ENCODE measurements at places on chromosomes 6 and 20.

DNA sequence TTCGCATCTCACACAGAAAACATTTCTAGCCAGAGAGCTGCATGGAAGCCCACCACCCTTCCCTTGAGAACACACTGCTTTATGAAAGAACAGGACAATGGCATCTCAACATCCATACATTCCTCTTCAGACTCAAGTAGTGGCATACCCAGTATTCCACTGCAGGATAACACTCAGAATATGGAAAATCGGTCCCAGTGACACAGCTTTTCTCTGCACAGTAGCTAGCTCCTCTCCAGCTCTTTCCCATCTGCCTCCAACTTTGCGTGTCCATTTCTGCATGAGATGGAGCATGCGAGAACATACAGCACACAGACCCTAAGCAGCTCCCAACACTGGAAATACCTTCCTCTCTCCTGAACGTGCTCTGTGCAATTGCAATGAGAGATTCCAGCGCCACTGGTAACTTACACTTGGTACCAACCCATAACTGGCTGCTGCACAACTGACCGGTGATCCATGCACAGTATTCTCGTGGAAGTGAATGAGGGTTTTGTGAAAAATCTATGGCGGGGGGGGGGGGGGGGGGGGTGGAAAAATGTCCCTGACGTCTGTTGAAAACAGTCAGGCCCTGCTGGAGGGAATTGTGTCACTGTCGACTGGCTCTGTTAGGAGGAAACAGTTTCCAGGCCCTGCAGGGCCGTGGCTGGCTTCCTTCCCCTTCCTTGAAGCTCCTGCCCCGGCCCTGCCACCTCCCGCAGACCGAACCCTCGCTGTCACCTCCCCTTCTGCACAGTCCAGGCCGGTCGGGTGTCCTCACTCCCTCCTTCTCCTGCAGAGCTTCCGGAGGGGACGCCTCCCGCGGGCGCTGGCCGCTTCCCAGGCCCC is 265.9 kb upstream of the QKI start:
- no peak for DNase-seq

- no peak for DNase-seq
These were observed 17.0 kb downstream of the PHF20 start for GRCh38 chr20:35788796-35789195.

GRCh38 chr20:2451422-2451821 is 19.2 kb downstream of the SNRPB start:
- no peak for DNase-seq

DNA sequence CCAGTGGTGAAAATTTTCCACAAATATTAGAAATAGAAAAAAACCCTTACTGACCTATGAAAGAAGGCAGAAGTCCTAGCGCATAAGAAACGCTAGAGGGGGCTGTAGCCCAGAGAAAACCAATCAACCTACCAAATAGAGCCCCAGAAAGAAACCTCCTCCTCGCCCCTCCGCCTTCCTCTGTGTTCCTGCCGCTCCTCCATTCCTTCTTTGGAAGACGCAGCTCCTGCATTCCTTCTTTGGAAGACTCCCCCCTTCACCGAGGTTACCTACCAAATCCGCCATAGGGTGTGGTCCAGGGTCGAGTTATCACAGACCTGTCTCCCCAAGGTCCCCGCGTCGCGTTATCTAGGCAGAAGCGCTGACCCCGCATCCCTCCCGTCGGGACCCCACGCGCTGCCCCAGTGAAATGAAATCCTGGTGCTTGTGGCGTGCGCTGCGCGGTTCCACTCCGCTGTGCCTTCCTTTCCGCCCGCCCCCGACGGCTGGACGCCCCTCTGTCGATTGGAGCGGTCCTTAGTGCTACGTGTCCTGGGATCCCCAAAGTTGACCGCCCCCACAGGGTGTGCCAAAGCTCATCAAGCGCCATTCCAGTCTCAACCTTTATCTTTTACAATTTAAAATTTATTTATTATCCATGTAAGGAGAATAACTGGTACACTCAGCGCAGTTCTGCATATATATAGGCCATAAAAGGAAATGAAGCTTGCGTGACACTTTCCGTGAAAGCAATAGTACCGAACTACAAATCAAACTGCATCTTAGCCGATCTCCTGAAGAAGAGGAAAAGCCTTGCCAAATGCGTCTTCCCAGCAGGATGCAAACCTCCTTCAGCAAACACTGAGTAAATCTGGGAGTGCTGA is 13.0 kb downstream of the RPP21 start:
- DNase-seq = no peak

DNA sequence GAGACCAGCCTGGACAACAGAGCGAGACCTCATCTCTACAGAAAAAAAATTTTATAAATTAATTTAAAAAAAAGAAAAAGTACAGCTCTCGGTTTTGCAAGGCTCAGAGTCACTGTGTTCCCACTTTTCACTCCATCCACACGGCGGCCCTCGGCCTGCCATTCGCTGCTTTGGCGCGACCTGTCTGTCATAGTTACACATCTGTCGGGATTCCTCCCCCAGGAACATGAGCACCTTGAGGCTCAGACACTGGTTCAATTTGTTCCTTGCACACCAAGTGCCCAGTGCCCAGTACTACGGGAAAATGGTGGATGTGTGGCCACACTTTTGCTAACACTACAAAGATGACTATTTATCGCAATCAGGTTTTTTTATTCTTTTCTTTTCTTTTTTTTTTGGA is 8.4 kb downstream of the CTSZ start:
- DNase-seq = no peak

DNA sequence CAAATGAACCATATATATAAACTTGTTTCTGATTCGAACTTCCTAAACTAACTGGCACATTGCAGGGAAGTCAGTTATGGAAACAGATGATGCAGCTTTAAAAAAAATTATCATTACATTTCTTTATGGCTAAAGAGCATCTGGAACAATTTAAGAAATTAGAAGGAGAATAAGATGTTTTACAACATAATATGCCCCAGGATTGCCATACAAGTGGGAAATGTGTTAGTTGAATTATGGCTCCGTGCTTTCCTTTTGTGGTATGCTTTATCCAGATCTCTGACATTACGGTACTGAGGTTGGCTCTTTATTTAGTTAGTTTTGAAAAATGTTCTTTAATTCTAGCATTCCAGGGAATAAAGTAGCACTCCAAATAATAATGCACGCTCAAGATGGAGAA is 343.0 kb upstream of the ZFP64 start:
- DNase-seq = no peak

GRCh38 chr20:20568604-20569205 is 143.7 kb downstream of the RALGAPA2 start:
- no peak for DNase-seq

DNA sequence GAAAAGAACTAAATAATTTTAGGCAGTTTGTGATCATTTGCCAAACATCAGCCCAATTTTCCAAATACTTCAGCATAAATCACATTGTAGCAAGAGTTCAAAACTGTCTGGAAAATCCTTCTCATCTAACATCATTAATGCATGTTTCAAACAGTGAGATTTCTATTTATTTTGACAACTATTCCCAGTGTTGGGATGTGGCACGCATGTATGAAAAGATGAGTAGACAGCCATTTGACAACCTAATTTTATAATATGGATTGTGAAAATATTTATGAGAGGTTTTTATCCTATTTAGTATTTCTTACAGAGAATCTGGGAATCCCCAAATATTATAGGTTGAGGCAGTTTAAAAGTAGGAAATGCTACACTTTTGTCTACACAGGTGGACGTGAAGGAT is 357.6 kb upstream of the ARID1B start:
- DNase-seq = no peak

DNA sequence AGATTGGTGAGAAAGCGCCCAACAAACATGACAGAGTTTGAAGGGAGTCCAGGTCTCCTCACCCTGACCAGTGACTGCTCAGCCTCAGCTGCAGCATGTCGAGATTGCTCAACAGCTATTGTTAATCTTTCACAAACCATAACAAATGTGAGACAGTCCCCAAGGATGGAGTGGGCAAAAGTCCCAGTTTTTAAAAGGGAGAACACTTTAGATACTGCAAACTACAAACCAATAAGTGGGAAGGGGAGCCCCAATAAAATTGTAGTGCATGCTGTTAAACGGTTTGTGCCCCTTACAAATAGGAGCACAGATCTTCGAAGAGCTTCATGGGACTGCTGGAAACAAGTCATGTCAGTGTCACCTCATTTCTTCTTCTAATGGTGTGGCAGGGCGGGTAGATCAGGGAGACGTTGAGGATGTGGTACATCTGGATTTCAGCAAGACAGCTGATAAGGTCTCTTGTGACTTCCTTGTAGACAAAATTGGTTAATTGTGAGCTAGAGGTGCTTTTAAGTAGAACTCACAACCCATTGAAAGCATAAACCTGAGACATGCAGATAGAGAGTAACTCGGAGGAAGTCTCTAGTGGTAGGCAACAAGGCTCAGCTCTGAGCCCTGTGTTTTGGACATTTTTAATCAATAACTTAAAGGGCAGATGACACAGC is 134.0 kb upstream of the ARMC2 start:
- DNase-seq = no peak

DNA sequence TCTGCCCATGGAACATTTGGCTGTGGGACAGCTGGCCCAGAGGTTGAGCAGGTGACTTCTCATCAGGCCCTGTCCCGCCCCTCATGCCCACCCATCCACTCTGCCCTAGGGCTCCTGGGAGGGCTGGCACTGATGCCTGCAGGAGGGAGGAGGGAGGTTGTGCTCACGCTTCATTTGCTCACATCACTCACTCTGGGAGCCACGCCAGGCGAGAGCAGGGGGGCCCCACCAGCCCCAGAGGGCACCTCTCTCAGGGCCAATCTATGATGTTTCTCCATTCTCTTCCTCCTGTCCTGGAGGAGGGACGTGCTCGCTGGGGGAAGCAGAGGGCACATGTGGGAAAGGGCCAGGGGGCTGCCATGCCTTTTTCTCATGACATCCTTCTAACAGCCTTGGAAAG is 10.9 kb upstream of the GLP1R start:
- DNase-seq = no peak

DNA sequence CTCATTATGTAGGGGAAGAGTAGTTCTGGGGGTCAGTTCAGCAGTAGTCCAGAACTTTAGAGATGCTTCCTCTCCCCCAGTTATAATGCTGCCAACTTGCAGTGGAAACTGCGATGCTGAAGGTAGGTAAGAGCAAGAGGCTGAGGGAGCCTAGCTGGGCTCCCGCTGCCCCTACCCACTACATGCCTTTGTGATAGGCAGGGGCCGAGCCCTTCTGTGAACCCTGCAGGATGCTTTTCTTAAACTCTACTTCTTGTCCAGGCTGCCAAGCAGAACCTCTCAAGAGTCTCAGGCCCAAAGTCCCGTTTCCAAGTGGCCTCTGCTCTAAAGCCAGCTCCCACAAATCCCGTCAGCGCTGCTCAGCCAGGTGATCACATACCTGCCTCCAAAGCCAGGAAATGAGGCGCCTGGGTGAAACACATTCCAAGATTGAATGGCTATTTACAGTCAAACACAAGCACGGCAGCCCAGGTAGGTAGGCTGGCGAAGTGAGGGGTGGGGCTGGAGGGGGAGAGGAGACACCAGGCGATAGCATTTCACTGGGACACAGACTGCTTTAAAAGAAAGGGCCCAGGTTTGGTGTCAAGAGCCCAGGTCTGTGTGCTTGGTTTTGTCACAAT is 150.7 kb downstream of the CD24 start:
- DNase-seq = no peak

- no peak for DNase-seq
These were observed 13.9 kb downstream of the ZNF831 start for GRCh38 chr20:59177266-59178250.

GRCh38 chr20:25227317-25227831 is 20.5 kb upstream of the PYGB start:
- DNase-seq = no peak

- DNase-seq = no peak
These were observed 291.1 kb upstream of the BTBD3 start for GRCh38 chr20:11626551-11626950.

GRCh38 chr6:42627044-42627443 is 63.2 kb downstream of the UBR2 start:
- no peak for DNase-seq

DNA sequence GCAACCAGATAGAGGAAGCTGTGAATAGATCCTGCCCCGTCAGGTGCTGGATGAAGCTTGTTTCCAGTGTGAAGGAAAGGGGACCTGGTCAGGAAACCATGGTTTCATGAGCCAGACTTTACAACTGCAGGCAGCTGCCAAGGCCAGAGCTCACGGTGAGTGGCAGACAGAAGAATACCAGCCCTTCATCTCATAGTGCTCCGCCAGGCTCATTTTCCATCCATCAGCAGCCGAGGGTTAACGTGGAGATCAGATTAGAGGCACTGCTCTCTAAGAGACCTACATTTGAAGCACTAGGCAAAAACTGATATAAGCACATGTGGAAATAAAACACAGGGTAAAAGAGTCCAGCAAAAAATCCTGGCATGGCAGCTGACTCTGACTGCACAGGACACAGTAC is 172.4 kb downstream of the CD24 start:
- no peak for DNase-seq

- DNase-seq = no peak
These were observed 488.8 kb downstream of the CD83 start for GRCh38 chr6:14606353-14606752.

- no peak for DNase-seq
These were observed 2.6 kb downstream of the PACSIN1 start for GRCh38 chr6:34468378-34468892.

- DNase-seq = peak; percentile 11
These were observed 2.0 kb downstream of the MYB start for GRCh38 chr6:135183002-135183531.

- DNase-seq = no peak
These were observed 77.2 kb downstream of the MDGA1 start for GRCh38 chr6:37620519-37620918.

GRCh38 chr6:98529364-98529763 is 305.0 kb upstream of the POU3F2 start:
- DNase-seq = no peak

DNA sequence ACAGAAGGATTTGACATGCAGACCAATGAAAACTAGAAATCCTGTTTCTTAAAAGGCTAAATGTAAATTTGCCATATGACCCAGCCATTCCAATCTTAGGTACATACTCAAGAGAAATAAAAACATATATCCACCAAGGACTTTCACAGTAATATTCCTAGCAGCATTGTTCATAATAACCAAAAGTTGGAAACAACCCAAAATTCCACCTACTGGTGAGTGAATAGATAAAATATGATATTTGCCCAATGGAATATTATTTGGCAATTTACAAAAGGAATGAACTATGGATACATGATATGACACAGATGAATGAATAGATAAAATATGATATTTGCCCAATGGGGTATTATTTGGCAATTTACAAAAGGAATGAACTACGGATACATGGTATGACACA is 22.7 kb downstream of the MTCL3 start:
- no peak for DNase-seq

DNA sequence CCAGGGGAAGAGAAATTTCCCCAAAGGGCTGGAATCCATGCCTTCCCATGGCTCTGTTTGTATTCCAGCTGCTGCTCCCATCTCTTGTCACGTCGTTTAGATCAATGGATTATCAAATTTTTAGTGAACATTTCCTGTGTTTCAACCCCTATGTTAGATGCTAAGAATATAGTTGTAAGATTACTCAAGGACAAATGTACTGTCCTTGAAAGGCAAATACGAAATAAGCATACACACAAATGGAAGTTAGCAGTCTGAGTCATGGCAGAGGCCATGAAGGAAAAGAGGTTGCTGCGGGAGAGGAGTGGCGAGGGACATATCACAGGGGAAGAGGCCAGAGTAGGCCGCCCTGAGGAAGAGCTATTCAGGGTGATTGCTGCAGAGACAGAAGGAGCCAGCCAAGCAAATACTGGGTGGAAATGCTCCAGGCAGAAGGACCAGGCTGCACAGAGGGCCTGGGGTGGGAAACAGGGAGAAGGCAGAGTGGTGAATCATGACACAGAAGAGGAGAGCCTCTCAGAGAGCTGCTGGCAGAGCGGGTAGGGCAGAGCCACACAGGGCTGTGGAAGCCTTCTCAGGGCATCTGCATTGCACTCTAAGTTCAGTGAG is 219.2 kb upstream of the LRFN2 start:
- DNase-seq = no peak
